Fibroblast of skin of left biceps (primary cell): ENCODE measurements at places on chromosomes 2 and 18.
A peak's percentile ranks its signal among the peaks of the same experiment; 100 is the strongest.

DNA sequence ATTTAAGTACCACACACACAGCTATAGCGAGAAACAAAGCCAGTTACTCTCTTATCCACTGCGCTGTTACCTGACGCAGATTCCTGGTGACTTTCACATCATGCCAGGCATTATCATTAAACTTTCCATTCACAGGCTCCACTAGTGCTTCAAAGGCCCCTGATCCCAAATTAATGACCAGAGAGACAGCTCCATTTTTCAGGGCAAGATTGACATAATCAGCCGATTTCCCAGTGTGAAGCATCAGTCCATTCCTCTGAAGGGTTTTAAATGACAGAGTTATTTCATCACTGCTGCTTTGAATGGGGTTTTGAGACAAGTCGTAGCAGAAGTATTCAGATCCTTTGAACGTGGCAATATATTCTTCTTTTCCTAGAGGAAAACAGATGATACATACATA is 408.7 kb downstream of the NRXN1 start:
- no peak for DNase-seq

- DNase-seq: no peak
These were observed 78.9 kb downstream of the GNAL start for GRCh38 chr18:11767935-11768334.

- DNase-seq: no peak
These were observed 265.4 kb upstream of the UBE2E3 start for GRCh38 chr2:180715044-180715443.

GRCh38 chr2:166017208-166017607 is 63.6 kb upstream of the TTC21B start:
- DNase-seq: no peak

- DNase-seq: no peak
These were observed 1239.5 kb upstream of the ZEB2 start for GRCh38 chr2:145759228-145759915.

GRCh38 chr18:12857991-12858544 is 26.0 kb downstream of the PTPN2 start:
- no peak for DNase-seq

GRCh38 chr2:12884713-12885282 is 168.1 kb downstream of the TRIB2 start:
- DNase-seq: peak; percentile 34

DNA sequence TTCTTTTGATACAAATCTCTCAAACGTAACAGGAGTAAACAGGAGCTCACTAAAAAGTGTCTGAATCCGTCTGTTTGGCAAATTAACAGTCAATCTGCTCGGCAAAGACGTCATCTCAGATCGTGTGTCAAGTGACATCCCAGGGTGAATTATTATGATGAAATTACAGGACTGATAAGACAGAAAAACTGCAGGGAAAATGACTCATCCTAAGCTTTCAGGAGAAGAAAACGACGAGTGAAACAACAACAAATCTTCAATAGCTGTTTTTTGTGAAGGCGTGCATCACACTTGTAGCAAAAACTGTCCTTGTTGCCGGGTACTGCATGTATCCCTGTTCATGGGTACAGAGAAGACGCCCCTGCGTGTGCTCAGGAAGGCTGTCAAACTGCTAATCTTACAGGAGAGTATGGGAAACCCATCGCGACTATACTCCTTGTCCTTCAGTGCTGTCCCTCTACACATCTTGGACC is 24.9 kb downstream of the EPB41L3 start:
- no peak for DNase-seq

GRCh38 chr2:231395188-231396057 is at the start of gene B3GNT7:
Gene B3GNT7 (plus strand): TSS chr2:231395710. CDS start chr2:231395804, 94 bp downstream.
- no peak for DNase-seq

- no peak for DNase-seq
These were observed 124.9 kb downstream of the ARHGAP15 start for GRCh38 chr2:143254110-143254509.

GRCh38 chr2:101430156-101430555 is 42.9 kb upstream of the CREG2 start:
- no peak for DNase-seq

DNA sequence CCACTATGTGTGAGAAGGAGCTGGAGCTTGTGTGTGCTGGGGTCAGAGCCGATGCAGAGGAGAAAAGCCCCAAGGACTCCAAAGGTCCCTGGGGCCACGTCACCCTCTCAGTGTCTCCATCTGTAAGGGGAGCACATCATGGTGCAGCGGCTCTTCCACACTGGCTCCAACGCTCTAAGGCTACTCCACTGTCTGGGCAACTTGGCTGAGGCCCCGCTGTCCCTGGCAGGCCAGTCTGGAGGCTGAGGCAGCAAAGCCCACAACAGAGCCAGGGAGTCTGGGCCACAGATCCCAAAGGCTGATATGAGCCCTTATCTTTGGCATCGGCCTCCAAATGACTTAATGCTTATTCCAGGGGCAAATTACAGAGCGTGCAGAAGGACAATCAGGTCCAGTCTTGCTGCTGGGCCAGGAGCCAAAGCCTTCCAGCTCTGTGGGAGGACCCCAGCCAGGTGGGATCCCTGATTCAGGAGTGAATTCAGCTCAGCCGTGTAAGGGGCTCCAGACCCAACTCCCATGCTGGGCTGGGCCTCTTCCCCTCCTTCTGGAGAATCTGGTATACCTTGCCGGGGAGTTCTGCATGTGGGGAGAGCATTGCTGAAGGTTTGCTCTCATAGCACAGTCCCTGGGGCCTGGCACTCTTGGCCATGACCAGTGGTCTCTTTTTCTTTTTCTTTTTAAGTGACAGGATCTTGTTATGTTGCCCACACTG is 1.8 kb upstream of the DUSP2 start:
- DNase-seq: no peak

DNA sequence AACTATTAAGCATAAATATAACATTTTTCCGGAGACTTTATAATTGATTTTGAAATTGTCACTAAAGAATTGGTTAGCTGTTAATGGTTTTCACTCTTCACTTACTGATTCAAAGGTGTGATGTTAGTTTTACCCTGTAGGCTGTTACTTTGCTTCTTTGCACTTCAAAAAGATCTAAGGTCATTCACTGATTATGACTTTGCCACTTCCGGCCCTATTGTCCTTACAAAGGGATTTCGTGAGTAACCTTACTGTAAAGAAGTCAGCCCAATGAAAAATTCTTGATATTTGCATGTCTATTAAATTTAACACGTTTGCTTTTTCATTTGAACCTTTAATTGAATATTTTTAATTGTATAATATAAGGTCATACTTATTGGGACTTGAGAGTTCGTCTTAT is 61.4 kb downstream of the GREB1L start:
- DNase-seq: no peak

GRCh38 chr2:214591366-214591765 is 180.5 kb downstream of the VWC2L start:
- no peak for DNase-seq

GRCh38 chr2:185664384-185664783 is 74.2 kb upstream of the FSIP2 start:
- no peak for DNase-seq

DNA sequence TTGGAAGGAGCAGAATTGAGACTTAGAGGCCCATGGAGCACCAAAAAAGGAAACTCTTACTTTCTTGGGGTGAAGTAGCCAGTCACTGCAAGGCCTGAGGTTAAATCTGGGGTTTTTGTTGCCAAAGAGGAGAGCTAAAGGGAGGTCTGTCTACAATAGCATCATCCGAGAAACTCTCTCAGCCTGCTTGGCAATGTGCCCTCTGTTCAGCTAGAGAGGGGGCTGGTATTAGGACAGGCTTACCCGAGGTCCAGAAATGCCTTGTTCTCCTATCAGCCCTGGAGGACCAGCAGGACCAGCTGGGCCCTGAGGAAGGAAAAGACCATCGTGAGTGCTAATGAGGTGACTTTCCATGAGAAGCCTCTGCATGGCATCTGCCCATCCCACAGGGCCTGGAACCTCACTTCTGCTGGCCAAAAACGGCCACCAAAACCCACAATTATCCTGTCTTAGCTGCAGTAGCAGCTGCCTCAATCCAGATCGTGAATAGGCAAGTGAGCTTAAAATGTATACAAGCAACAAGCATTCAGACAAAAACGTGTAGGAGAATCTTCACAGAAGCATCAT is 61.6 kb downstream of the COL6A3 start:
- no peak for DNase-seq

GRCh38 chr2:37306024-37306423 is 18.6 kb downstream of the PRKD3 start:
- DNase-seq: no peak

- DNase-seq: no peak
These were observed 9.1 kb downstream of the MSTN start for GRCh38 chr2:190053426-190053825.

- DNase-seq: no peak
These were observed 103.0 kb upstream of the TEX51 start for GRCh38 chr2:126795656-126796055.

DNA sequence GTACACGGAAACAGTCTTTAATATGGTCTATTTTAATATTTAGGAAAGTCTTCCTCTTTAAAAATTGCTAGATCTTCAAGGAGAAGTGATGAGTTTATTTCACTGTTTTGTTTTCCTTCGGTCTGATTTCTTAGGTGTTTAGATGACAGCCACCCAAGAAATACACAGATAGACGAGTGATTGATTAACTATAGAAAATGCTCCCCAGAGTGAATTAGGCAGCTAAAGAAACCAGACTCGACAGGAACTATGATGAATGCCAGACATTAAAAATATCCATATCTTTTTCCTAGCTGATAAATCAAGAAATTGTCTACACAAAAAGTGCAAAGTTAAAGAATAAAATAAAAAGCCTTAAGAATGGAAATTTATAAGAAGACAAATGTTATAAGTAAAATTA is 888.7 kb upstream of the CNTNAP5 start:
- DNase-seq: no peak

DNA sequence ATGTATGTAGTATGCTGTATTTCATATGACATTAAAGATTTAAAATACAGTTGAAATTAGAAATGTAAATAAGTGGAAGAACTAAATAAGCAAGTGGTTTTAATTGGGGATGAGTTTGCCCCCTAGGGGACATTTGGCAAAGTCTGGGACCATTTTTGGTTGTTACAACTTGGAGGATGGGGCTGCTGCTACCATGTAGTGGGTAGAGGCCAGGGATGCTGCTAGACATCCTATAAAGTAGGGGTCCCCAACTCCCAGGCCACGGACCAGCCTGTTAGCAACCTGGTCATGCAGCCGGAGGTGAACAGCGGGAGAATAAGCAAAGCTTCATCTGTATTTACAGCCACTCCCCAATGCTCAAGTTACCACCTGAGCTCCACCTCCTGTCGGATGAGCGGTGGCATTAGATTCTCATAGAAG is 27.9 kb upstream of the ASNSD1 start:
- DNase-seq: no peak

GRCh38 chr2:126655051-126655450 is 907 bp upstream of the GYPC start:
- DNase-seq: no peak

- DNase-seq: no peak
These were observed 52.8 kb downstream of the LDLRAD4 start for GRCh38 chr18:13271302-13271911.

GRCh38 chr2:127599211-127599610 is 46.7 kb upstream of the GPR17 start:
- no peak for DNase-seq

- peak; percentile 44 for DNase-seq
These were observed 529 bp downstream of the SEMA4C start for GRCh38 chr2:96869281-96869821.

GRCh38 chr2:172964511-172965139 is 111.0 kb upstream of the MAP3K20 start:
- DNase-seq: no peak

GRCh38 chr2:147595200-147595599 is 249.6 kb upstream of the ACVR2A start:
- DNase-seq: no peak

DNA sequence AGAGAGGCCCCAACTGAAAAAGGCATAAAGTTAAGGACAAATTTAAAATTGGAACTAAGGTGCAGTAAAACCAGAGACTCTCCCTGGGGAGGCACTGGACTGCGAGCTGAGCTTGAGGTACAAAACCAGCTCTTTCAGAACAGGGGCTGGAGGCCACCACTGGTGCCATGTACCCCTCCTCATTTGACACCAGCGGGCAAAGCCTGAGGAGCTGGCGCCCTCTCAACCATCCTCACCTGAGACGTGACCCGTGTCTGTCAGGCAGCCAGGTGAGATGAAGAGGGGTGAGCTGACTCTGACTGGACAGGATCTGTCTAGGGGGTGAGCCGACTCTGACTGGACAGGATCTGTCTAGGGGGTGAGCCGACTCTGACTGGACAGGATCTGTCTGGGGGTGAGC is 68.5 kb downstream of the TMEM18 start:
- DNase-seq: no peak

DNA sequence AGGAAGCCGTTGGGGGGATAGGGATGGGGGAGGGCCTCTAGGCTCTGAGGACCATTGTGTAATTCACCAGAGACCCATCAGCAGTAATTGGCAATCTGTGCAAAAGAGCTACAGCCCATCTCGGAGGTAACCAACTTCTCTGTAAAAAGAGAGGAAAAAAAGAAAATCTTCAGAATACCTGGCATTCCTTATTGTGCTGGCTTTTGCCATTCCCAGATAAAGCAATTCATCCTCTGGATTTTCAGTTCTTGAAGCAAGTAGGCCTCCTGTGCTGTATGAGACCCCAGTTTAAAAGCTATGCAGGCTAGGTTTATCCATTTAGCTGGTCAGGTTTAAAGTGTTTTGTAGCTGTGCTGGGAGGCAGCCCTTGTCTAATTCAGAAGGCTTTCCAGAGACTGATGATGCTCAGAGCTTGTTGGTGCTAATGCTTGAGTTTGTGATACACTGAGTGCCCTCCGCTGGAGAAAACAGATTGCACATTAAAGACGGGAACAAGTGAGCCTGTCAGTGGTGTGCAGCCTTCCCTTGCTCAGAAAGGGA is at the start of gene LRRTM4:
Gene LRRTM4, minus strand, starts transcription at position 446 of the 540 bp plus-strand sequence.
- DNase-seq: no peak

DNA sequence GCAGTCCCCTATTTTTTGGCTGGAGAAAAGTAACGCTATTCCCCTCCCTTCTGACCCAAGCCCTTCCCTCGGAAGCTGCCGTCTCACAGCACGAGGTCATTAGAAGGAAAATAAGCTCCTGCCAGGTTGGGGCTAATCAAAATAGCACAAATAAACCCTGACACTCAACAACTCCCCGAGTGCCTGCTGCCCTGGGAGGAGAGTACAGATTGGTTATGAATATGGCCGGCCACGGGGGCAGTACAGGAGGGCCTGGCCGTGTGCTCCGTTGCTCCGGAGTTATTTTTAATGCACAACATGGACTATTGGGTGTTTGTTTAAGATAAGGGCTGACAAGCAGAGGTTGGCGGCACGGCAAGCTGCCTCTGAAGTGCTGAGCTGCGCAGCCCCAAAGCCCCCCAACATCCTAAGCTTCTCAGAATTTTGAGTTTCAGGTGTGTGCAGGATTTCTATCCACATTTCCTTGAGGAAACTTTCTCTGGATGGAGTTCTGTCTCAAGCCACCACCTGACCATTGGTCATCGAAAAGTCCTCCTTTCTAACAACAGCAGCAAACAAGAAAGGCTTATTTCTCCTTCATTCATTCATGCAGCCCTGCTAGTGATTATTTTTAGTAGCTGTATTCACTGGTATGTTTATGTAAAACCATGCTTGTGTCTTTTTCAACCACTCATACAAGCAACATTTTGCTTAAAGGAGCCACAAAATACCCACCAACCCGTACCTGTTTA is 58.7 kb downstream of the PAX3 start:
- DNase-seq: no peak

GRCh38 chr2:48380989-48381625 is 148.8 kb upstream of the STON1 start:
- no peak for DNase-seq

GRCh38 chr18:76349067-76349715 is 145.9 kb downstream of the ZNF516 start:
- peak; percentile 17 for DNase-seq
